ENCODE measurements at places on chromosomes 7 and 10.

GRCh38 chr10:12902135-12902572, 99.4 kb downstream of the CCDC3 start:
- DNase-seq = no peak

GRCh38 chr7:156919132-156919713, 26.2 kb upstream of the LMBR1 start:
- no peak for DNase-seq

GRCh38 chr10:43760514-43760913, 111.8 kb upstream of the ZNF32 start:
- DNase-seq = no peak

DNA sequence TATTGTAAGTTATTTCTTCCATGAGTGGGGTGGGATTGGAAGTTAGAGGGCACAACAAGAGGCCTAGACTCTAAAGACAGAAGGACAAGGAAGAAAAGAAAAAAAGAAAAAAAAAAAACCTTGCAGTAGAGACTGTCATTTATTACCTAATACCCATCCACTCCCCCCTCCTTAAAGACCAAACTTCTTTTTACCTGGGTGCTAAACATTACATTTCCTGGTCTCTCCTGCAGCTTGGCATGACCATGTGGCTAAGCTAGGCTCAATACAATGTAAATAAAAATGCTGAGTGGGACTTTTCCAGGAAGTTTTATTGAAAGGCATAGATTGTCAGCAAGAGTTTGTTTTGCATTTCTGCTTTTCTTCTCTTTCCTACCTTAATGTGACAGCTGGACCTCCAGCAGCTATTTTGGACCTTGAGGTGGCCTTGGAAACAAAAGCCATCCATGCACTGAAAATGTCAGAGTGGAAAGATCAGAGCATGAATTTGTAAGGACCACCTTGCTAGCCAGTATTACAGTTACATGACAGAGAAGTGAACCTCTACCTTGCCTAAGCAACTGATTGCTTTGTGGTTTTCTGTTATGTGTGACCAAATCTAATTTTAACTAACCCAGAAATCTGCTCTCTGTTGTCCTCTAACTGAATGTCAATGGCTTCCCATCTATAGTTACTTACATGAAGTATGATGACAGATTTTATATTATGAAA, 81.3 kb upstream of the SFMBT2 start:
- no peak for DNase-seq

- no peak for DNase-seq
Observed at GRCh38 chr7:153628825-153629224, 423.4 kb upstream of the DPP6 start.

DNA sequence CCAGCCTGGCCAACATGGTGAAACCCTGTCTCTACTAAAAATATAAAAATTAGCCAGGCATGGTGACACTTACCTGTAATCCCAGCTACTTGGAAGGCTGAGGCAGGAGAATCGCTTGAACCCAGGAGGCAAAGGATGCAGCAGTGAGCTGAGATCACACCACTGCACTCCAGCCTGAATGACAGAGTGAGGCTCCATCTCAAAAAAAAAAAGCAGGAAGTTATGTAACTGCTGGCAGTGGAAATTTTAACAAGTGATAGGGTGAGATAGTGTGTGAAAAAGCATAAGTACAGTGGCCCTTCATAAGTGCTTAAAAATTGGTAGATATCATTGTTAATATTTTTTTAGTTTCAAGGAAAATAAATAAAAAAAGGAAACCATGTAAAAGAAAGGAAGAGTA, 12.3 kb downstream of the AKR1C3 start:
- DNase-seq = no peak

DNA sequence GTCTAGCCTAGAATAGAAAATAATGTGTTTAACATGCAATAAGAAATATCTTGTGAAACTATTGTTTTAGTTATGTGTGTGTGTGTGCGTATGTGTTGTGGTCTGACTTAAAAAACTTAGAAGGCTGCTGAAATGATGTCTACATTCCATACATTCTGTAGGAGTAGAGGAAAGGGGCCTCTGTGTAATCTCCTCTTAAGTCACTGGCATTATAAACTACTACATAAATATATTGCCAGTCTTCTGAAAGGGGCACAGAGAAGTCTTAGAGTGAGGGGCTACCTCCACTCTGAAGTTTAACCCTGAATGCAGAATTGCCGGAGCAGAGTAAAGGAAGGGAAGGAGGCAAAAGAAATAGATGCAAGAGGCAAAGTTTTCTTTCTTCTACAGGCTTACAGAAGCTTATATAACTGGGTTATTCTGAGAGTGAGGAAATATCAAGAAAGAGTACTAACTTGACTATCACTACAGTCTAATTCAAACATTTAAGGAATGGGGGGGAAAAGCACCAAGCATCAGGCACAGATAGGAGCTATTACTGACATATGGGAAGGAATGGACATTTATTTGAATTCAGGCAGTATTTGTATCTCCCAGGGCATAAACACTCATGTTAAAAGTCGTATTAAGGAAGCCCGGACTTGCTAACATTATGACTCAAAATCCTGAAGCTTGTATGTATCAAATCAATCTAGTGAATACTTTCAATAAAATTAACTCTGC, 75.7 kb downstream of the DNAJC1 start:
- no peak for DNase-seq

GRCh38 chr7:134908289-134908688, 78.0 kb upstream of the AGBL3 start:
- no peak for DNase-seq

DNA sequence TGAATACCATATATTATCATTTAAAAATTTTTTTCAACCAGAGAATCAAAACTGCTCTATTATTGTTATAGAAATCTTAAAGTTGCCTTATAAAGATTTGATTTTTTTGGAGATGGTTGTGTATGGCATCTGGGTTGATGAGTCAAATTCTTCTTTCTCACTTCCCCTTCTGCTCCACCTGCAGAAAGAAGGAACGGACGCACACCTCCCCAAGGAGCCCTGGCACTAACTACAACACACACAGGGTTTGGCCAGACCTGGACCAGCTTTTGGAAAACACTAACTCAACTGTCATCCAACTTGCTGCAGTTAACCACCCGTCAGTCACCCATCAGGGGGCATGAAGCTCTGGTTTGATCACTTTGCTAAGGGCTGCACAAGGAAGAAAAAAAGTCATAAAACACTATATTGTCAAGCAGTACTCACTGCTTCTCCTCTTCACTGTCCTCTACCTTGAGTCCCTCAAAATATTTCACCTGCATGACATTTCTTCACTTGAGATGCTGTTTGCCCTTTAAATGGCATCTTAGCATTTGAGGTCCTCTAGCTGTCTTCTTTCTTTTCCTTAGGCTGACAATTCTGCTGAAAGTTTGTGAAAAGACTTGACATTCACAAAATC, 266.7 kb upstream of the PHF14 start:
- DNase-seq = no peak

DNA sequence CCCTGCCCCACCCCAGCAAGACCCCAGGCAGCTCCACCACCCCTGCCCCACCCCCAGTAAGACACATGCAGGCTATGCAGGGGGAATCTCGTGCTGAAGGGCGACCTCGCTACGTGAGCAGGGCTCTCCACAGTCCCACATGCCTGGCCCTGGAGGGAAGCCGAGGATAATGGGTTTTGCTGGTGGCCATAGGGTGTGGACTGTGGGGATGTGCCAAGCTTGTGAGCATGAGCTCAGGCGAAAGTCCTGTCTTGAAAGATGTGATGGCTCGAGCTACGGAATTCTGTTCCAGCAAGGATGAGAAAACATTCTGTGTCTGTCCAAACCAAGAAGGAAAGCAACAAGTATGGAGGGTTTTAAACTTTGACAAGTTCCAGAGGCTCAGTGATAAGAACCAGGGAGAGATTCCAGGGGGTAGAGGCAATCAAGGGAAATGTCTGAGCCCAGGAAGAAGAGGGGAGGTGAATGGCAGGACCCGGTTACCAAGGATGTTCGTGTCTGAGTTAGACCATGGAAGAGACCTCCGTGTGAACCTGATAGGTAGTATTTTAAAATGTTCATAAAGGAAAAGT, 63.1 kb downstream of the PYROXD2 start:
- DNase-seq = no peak

DNA sequence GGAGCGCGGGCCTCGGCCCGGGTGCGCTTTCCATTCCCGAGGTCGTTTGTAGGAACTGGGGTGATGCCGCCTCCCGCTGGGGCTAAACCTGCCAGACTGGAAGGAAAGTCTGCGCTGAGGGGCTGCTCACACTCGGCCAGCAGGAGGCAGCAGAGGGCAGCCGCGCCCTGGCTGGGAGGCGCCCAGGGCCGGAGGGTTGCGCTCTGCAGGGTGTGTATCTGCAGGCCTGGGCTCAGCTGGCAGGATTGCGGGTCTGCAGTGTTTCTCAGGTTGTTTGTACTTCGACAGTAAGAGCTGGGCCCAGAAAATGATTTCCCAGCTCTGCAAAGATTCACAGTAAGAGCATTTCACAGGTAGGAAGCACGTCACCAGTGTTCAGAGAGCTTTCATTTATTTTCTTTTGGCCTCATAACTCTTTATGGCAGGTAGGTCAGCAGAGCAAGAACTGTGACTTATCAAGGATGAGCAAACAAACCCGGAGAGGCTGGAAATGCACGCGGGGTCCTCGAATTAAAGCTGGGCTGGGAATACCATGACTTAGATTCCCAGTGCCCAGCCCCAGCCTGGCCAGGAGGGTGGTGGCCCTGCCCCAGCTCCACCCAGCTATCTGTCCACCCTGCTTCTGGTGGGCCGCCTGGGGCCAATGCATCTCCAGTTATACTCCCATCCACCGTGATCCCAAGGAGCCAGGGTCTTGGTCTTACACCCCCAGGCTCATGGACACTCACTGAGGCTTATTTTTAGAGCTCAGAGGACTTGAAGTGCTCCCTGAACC, 15.2 kb upstream of the PPP2R2D start:
- DNase-seq = no peak

- DNase-seq = no peak
Observed at GRCh38 chr10:62019685-62020359, 118.3 kb downstream of the ARID5B start.

DNA sequence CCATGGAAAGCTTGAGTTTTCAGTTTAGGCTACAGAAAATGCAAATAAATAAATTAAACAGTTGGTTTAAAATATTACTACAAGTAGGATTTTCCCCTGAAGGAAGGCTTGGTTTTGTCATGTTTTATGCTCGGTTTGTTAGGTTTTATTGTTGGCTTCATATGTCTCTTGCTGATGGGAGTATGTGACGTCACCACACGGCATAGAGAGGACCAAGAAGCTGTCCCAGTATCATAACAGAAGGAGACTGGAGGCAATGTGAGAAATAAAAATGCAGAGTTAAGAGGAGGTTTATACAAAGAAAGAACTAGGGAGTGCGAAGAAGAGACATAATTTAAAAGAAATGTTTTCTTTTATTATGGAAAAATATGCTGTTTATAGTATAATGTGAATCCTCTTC, 24.4 kb downstream of the PCDH15 start:
- no peak for DNase-seq

GRCh38 chr7:115825456-115826115, 205.0 kb downstream of the TFEC start:
- DNase-seq = no peak

DNA sequence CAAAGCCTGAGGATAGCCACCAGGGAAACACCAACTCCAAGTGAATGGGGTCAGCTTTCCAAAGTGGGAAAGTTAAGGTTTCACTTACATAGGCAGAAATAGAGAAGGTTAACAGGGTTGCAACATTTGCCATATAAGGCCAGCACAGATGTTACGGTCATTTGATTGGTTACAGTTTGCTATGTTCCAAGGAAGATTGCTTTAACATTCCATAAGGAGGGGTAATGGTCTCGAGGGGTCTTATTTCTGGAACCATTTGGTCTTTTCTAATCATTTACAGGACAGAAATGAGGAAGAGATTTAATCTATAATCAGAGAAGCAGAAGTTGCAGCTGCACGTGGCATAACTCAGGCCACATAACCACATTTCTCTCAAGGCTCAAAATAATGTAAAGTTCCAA, 679.4 kb upstream of the C7orf33 start:
- DNase-seq = no peak

DNA sequence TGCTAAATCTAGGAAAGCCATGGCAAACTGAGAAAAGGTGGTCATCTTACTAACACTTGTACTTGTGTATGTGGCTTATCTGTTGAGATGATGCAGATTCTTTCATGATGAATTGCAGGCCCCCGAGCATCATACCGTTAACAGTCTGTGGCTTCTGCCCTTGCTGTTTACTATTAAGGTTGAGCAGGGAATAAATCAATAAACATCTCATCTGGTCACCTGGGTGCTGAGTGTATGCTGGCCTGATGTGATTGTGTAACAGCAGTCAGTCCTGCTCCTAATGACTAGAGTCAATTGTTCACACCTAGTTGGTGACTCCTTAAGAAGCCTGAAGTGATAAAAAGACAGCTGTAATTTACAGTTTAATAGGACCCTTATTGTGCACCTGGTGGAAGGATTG, 8.3 kb upstream of the GNAT3 start:
- DNase-seq = no peak

GRCh38 chr10:35336921-35337823, 863 bp downstream of the CCNY start:
- DNase-seq = no peak

DNA sequence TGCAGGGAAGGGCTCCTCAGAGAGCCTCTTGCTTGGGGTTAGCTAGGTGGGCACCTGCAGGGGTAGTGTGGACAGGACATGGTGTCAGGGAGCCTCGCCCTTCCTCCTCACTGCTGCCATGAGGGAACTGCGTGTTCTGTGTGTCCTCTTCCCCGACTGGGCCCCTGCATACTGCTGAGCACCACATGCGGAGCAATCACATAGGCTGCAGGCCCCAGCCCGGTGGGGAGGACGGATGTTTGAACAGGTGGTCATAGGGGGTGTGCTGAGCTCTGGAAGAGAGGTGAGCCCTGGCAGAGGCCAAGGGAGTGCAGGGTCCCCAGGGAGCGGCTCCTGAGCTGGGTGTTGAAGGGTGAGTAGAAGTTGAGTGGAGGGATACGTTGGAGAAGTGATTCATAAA, 48.3 kb upstream of the ZMIZ2 start:
- no peak for DNase-seq

Measured in NCI-H187 treated with DMSO at 0.1 percent for 48 hours (cell line).